ENCODE measurements at places on chromosomes 13 and 19.

DNA sequence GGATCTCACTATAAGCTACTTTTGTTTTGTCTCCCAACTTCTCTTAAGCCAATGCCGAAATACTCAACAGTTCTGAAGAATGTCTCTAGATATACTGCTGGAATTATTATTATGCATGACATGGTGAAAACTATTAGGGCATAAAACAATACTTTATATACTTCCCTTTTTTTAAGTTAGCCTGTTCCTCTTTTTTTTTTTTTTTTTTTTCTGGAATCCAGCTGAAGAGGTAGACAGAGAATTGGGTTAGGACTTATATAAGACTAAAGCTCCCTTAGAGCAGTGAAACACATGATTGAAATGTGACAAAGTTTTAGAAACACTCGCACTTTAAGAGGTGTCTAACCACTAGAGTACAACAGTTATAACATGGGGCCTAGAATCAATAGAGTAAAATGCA is 850.9 kb upstream of the PCDH9 start:
- no peak for DNase-seq

DNA sequence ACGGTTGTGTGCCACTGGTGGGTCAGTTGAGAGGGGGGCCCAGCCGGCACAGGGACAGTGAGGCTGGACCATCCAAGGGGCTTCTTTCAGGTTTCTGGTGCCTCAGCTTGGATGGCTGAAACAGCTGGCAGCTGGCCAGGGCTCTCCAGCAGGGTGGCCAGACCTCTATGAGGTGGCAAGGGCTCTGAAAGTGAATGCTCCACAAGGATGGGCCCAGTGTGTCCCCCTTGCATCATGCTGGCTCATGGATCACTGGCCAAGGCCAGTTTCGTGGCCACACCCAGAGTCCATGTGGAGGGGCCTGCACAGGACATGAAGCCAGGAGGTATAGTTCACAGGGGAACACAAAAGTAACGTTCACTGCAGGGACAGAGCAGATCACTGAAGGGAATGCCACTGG is 49.6 kb downstream of the CDADC1 start:
- DNase-seq, result no peak

DNA sequence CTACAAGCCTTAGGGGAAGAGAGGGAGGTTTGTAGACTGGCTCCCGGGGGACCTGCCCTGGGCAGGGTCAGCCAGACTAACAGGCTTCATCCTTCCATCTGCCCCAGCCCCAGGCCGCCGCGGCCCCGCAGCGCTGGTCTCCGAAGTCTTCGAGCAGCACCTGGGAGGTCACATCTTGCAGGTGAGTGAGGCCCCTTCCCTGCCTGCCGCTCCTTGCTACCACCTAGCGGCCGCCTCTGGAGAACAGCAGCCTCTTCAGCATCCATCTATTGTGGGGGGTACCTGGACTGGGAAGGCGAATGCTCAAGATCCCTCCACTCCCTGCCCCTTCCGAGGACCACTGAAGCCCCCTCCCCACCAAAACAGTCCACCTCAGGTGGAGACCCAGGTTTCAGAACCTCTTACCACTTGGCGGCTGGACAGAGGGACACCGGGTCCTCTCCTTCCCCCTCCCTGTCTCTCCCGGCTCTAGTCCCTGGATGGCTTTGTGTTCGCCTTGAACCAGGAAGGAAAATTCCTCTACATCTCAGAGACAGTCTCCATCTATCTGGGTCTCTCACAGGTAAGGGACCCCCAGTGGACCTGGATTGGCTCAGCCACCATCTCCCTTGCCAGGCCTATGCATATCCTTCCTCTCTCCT is 12.7 kb downstream of the NPAS1 start:
- DNase-seq, result peak; percentile 57

DNA sequence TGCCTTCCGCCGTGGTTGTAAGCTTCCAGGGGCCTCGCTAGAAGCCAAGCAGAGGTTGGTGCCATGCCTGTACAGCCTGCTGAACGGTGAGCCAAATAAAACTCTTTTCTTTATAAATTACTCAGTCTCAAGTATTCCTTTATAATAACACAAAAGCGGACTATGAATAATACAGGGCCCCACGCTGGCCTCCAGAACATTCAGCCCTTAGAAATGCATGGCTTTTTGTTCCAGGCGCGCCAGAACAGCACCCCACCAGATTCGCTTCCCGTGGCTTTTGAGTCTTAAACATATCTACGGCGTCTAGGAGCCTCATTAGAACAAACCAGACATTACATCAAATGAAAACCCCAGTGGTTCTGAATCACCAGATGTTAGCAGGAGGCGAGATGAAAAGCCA is 75.1 kb downstream of the SLC15A1 start:
- no peak for DNase-seq

- no peak for DNase-seq
Observed at GRCh38 chr13:97202761-97203160, 19.4 kb upstream of the MBNL2 start.

DNA sequence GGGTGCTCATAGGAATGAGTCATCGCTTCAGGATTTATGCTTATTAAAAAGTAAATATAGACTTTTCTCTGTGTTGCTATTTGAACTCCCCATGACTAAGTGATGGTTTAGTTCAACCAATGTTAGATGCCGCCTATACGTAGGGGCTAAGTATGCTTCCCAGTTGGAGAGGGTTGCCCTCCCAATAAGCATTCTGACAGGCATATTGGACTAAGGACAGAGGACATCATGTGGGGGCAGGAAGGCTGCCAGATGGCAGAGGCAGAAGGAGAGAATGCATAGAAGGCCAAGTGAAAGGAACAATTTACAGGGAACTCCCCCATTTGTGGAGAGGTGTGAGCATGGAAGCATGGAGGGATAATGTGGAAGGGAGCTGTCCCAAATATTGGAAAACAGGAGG is 318.4 kb upstream of the OBI1 start:
- DNase-seq, result no peak

- DNase-seq, result no peak
Observed at GRCh38 chr13:74003374-74003773, 130.8 kb downstream of the KLF12 start.

DNA sequence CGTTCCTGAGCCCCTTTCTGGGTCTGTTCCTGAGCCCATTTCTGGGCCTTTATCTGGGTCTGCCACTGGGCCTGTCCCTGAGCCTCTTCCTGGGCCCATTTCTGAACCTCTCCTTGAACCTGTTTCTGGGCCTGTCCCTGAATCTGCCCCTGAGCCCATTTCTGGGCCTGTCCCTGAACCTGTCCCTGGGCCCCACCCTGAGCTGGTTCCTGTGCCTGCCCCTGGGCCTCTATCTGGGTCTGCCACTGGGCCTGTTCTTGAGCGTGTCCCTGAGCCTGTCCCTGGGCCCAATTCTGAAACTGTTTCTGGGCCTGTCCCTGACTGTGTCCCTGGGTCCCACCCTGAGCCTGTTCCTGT is 40.4 kb upstream of the GRTP1 start:
- DNase-seq, result no peak

- no peak for DNase-seq
Observed at GRCh38 chr19:29547361-29547960, 21.7 kb downstream of the VSTM2B start.

GRCh38 chr19:49490287-49491029 is 3.0 kb downstream of the RPL13A start:
- no peak for DNase-seq

- DNase-seq, result no peak
Observed at GRCh38 chr19:868458-869244, 9.2 kb downstream of the CFD start.

- DNase-seq, result peak; percentile 92
Observed at GRCh38 chr19:49680421-49681351, 3.6 kb downstream of the PRMT1 start.

DNA sequence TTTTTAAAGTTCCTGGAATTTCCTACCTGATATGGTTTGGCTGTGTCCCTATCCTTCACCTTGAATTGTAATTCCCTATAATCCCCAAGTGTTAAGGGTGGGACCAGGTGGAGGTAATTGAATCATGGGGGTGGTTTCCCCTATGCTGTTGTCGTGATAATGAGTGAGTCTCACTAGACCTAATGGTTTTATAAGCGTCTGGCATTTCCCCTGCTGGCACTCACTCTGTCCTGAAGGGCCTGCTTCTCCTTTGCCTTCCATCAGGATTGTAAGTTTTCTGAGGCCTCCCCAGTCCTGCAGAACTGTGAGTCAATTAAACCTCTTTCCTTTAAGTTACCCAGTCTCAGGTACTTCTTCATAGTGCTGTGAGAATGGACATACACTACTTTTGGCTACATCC is 298.7 kb downstream of the HS6ST3 start:
- DNase-seq, result no peak

DNA sequence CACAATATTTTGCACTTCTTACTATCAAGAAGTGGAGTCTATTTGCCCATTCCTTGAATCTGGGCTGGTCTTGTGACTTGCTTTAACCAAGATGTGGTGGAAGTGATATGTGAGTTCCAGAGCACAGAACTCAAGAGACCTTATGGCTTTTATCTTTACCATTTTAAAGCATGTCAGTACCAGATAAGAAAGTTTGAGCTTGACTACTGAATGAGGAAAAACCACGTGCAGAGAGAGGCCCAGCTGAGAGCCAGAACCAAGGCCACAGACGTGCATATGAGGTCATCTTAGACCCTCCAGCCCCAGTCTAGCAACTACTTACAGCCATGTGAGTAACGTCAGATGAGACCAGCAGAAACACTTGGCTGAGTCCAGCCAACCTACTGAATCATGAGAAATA is 6.3 kb upstream of the CDK8 start:
- no peak for DNase-seq

GRCh38 chr13:93409816-93410215 is 183.2 kb downstream of the GPC6 start:
- no peak for DNase-seq

DNA sequence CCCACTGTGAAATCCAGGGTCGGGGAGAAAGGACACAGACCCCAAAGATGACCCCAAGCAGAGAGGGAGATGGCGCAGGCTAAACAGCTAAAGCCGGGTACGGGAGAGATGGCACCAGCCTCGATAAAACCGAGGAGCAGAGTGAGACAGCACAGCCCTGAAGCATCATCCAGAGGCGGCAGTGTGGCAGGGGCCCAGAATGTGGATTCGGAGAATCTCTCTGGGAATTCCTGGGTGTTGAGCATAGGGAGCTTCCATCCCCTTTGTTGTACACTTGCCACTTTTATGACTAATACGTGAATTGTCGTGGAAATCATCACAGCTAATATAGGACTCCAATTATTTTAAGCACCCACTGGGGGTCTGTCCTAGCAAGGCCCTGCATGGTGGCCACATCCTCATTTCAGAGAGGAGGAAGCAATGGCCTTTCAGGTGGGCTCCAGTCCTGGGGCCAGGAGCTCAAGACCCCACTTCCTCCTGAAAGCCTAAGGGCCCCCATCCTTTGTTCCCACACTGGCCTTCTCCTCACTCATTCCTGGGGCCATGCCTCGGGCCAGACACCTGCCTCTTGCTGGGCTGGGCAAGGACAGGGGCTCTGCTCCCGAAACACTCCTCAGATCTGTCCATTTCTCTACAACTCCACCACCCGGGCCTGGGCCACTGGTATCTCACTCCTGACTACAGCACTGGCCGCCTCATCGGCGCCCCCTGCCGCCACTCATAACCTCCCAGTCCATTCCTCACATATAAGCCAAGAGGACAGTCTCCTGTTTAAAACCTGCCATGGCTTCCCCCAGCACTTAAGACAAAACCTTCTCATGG is 29.3 kb upstream of the ATP1A3 start:
- peak; percentile 23 for DNase-seq

- DNase-seq, result no peak
Observed at GRCh38 chr19:1153891-1154730, 20.0 kb downstream of the SBNO2 start.

- no peak for DNase-seq
Observed at GRCh38 chr13:99287551-99287950, 19.6 kb downstream of the GPR183 start.

- DNase-seq, result no peak
Observed at GRCh38 chr13:91639330-91639729, 240.9 kb downstream of the GPC5 start.

GRCh38 chr19:17303940-17304267 is 679 bp upstream of the ABHD8 start:
- DNase-seq, result no peak

GRCh38 chr19:1746401-1747284 is 6.7 kb upstream of the ONECUT3 start:
- no peak for DNase-seq

- DNase-seq, result no peak
Observed at GRCh38 chr13:53104136-53104535, 75.5 kb downstream of the OLFM4 start.

DNA sequence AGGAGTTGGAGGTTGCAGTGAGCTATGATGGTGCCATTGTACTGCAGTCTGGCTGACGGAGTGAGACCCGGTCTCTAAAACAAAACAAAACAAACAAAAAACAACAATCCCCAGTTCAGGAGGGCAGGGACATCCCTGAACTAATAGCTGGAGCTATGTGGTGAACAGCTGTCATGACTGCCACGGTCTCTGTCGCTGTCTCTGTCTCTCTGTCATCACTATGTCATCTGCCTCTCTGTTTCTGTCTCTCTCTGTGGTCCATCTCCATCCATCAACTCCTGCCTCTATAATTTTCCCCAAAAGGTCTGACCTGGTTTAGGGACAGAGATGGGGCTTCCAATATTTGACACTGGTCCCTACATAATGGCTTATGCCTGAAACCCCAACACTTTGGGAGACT is 7.4 kb downstream of the ITPKC start:
- DNase-seq, result no peak

DNA sequence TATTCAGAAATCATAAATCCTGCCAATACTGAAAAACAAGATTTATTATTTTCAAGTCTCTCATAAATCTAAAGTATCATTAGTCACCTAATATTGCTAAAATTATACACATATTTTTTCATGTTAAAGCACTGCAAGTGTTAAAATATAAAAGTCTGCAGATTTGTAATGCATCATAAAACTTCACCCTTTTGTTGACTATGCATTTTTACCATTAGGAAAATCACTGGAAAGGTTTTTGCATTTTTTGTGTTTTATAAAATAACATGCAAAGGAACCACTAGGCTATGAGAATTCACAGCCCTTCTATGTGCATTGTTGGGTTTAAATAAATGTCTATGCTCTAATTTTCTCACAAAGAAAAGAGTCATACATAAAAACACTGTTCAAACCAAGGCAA is 407.3 kb downstream of the DACH1 start:
- no peak for DNase-seq

- DNase-seq, result no peak
Observed at GRCh38 chr19:39568604-39569003, 28.6 kb upstream of the EID2 start.

GRCh38 chr13:97432232-97432916 is 1.6 kb upstream of the RAP2A start:
- DNase-seq, result no peak

DNA sequence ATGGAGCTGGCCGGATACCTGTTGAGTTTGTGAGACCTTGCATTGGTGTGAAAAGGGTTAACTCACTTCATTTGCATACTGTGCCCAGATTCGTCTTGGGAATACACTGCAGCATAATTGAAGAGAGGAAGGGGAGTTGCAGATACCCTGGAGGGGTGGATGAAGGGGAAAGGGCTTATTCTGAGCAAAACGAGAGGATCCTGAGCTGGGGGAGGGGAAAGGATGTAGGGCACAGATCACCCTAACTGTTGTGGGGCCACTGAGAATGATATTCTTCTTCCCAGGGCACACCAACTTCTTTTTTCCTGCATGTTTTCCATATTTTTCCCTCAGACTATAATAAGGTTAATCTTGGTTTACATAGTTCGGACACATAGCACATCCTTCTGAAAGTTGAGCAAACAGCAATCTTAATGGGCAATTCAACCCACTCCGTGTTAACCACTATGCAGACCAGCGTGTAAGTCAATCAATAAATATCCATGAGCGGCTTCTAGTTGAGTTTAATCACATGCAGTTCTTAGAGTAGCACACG is 11.7 kb upstream of the PTPRS start:
- DNase-seq, result no peak

Measured in colonic mucosa (tissue), 4 donors.